ENCODE measurements at places on chromosomes 3 and 15. TPM values are rescaled to one million over a fixed set of nuclear protein-coding genes. Genes with fewer than 3 reads are reported as not detected.

DNA sequence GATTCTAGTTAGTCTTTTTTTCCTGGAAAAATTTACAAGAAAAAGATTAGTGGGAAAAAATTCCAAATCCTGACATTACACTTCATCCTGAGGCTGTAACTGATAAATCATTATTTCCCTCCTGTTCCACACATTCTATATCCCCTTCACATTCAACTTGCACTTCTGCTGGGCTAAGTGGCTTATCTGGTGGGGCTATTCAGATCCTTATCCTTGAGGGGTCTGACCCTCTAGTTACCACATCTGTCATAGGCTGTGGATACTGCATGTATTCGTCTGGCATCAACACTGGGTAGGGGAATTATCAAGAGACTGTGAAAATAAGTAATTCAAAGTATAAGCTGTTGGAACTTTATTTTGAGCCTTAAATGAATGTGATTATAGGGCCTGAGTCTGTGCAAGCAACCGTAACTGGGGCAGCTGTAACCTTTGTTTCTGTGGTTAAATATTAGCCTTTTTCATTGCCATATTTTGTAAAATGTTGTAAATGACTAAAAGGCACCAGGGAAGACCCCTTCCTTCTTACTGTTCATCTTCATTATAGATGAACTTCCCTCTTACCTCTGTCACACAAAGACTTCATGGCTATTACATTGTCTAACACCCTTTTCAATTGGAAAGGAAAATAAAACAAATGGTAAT lies 28.0 kb upstream of the TEX9 start:
- no peak for DNase-seq

DNA sequence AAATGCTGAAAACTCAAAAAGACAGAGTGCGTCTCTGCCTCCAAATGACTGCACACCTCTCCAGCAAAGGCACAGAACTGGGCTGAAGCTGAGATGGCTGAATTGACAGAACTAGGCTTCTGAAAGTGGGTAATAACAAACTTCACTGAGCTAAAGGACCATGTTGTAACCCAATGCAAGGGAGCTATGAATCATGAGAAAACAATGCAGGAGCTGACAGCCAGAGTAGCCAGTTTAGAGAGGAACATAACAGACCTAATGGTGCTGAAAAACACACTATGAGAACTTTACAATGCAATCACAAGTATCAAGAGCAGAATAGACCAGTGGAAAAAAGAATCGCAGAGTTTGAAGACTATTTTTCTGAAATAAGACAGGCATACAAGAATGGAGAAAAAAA lies 10.1 kb upstream of the AVEN start:
- DNase-seq = no peak

GOLGA8R gene
- polyA plus RNA-seq = 4.5 TPM

DNA sequence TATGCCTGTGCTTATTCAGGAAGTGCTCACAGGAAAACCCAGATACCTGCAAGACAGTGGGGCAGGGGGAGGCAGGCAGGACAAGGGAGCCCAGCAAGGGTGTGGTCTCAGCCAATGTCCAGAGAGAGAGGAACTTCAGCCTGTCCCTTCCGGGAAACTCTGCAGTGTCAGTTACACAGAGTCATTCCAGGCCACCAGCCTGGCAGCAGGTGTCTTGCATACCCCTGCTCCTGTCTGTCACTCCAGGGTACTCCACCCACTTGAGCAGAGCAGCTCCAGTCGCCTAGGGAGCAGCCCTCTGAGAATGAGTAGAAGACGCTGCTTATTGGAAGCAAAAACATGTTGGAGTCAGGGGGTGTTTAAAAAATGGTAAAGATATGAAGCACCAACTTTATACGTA lies 431.2 kb upstream of the RGMA start:
- DNase-seq = no peak

APBA2 gene
- 0.16 TPM for polyA plus RNA-seq

DNA sequence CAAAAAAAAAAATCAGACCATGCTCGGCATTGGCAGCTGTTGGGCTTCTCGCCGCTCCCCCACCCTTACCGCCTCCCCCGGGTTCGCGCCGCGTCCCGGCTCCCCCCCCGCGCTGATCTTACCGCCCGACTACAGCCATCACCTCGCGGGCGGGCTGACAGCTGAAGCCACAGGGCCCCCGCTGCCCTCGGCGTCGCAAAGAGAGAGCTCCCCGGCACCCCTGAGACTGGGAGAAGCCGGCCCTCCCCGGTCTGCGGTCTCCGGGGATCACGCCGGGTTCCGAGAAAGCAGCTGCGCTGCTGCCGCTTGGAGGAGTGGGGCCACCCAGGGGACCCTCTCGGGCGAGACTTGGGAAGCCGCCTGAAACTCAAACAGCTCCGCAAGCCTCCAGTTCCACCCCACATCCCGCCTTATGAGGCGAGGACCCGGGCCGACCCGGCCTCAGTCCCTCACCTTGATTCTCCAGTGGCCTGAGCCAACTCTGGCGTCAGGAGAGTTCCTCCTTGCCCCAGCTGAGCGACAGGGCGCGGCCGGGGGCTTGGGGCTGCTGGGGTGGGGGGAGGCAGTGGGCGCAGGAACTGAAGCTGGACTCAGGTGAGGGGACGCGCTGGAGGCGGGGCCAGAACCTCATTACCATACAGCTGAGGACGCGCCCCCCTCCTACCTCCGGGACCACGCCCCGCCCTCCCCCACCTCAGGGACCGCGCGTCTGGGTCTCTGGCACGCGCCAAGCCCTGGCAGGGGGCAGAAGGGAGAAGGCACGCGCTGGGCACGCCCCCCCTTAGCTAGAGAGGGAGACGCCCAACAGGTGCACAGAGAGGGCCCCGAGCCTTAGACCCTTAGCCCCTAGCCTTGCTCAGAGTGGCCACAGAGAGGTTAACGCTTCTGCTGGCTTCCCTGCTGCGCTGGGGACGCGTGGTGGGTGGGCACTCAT lies 1.0 kb upstream of the DLL4 start:
- DNase-seq = no peak

DNA sequence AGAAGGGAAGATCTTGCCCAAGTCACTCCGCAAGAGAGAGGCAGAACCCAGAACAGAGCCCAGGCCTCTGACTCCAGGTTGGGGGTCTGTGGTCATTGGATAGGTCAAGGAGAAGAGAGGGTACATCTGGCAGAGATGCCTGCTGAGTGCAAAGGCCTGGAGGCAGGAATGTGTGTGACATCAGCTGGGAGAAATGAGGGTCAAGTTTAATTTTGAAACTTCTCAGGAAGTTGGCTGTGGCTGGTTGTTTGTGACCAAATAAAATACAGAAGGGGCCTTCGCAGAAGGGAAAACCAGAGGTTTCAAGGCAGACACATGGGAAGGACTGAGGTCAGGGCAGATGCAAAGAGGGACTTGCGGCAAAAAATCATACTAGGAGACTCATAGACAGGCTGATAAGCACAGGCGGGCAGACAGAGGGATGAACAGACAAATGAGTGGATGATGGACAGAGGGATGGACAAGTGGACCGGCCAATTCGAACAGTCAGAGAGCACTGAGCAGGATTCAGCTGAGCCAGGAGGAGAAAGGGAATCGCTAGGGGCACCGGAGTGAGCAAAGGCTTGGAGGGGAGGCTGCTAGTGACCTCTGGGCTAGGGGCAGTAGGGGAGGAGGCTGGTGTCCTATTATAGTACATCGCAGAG lies 28.8 kb upstream of the CACNA2D2 start:
- no peak for DNase-seq

SERINC4 gene
- polyA plus RNA-seq = 0.59 TPM

DNA sequence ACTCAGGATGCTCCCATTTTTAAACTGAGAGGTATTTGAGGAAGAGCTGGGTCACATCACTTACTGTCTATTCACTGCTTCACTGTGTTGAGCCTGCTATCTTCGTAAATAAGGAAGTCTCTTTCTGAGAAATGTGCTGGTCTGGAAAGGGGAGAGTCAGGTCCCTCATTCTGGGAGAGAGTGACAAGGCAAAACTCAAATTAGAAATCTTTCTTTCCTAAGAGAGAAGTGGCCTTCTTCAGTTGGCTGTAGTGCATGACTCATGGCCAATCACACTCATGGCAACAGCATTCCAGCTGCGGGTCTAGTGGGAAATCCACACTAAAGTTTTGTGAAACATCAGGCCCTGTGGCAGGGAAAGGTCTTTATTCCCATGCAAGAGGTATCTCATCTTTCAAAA lies 11.5 kb upstream of the TIMP4 start:
- DNase-seq = no peak

GRCh38 chr3:87109465-87109864 lies 117.6 kb upstream of the CHMP2B start:
- DNase-seq = no peak

- no peak for DNase-seq
Measured at GRCh38 chr3:117893638-117894037, 1141.0 kb downstream of the IGSF11 start.

LRRC2 gene
- polyA plus RNA-seq = 49.8 TPM

- DNase-seq = no peak
Measured at GRCh38 chr3:34832865-34833508, 806.3 kb upstream of the ARPP21 start.

GRCh38 chr15:30859091-30859874 lies 44.4 kb upstream of the FAN1 start:
- no peak for DNase-seq

FGD5 gene
- 11.0 TPM for polyA plus RNA-seq

DNA sequence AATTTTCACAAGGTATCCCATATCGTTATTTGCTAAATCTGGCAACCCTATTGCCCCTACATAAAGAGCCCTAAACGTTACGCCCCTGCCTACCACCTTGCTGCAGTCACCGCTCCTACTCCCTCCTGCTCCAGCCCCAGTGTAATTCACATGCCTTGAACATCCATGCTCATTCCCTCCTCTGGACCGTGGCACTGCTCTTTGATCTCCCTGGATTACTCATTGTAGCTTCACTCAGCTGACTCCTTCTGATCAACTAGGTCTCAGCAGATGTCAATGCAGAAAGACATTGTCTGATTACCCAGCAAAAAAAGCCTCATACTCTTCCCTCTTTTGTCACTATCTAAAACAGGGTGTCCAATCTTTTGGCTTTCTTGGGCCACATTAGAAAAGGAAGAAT lies 40.7 kb upstream of the KBTBD8 start:
- no peak for DNase-seq

DNA sequence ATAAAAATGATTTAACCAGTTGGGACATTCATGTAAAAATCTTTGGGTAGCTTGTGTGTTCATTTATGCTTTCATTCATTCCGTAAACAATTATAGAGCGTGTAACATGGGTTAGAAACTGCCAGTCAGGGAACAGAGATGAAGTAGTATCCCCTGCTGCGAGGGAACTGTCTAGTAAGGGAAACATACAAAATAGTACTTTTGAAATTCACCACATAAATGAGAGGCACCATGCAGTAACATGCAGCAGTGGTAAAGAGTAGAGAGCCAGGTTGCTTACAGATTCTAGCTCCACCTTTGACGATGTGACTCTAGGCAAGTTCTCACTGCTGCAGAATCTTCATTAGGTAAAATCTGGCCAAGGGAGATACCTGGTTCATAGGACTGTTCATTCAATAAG lies 938 bp downstream of the DZIP3 start:
- no peak for DNase-seq

CA12 gene
- 0.67 TPM for polyA plus RNA-seq

DNA sequence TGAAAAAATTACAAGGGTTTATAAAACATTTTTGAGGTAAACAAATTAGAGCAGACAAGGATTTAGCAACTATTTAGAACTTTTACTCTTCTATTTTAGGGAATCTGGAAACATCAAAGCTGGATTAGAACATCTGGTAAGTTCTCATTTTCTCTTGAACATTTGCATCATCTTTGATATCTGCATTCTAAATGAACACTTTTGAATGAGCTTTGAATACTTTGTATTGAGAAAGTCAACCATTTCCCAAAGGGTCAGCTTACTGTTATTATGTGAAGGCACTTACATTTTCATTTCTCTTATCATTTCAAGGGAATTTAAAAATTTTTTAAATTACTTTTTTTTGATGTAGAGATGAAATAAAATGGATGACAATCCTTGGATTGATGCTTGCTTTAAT lies 188.1 kb downstream of the RSRC1 start:
- DNase-seq = no peak

DNA sequence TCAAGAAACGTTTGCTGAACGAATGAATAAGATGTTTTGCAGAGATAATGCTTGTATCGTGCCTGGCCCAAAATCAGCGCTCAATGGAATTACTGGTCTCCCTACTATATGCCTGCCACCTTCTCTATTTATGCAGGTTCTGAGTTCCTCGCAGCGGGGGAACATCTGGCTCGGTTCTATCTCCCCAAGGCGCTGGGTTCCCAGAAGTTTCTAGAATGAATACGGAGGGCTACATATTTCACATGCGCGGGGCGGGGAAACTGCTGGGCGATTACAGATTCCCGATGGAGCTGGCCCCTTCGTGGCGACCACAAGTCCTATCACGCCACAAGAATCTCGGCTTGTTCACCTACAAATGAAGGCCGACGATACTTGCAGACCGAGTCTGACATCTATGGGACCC lies 411 bp upstream of the EIF2B5 start:
- no peak for DNase-seq

GRCh38 chr3:52451237-52452083 lies 2.4 kb downstream of the TNNC1 start:
- no peak for DNase-seq

- no peak for DNase-seq
Measured at GRCh38 chr15:42046597-42046996, 25.8 kb upstream of the PLA2G4E start.

Measured in heart right ventricle (tissue), 16 donors.